ENCODE measurements at places on chromosomes 7 and 10. TPM values are rescaled to one million over a fixed set of nuclear protein-coding genes. Genes with fewer than 3 reads are reported as not detected.

- no peak for DNase-seq
Measured at GRCh38 chr10:102196893-102197292, 29.2 kb upstream of the ELOVL3 start.

Gene UMAD1
- 9.8 TPM for total RNA-seq

DNA sequence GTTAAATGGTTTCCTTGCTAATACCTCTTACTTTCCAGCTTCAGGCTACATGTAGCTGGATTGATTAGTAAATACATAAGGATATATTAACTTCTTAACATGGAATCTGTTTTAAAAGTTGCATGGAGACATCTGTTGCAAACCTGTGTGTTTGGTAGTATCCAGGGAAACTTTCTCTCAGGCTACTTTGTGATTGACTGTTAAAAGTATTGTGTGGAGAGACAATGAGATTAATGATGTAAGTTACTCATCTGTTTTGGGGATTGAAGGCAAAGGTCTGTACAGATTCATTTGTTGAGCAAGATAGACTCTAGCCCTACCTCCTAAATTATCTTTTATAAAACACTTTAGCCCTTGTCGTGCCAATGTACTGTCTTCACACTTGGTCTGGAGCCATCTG is 6.6 kb downstream of the CREB5 start:
- DNase-seq: no peak

Gene MAGI2
- total RNA-seq: 0.43 TPM

DNA sequence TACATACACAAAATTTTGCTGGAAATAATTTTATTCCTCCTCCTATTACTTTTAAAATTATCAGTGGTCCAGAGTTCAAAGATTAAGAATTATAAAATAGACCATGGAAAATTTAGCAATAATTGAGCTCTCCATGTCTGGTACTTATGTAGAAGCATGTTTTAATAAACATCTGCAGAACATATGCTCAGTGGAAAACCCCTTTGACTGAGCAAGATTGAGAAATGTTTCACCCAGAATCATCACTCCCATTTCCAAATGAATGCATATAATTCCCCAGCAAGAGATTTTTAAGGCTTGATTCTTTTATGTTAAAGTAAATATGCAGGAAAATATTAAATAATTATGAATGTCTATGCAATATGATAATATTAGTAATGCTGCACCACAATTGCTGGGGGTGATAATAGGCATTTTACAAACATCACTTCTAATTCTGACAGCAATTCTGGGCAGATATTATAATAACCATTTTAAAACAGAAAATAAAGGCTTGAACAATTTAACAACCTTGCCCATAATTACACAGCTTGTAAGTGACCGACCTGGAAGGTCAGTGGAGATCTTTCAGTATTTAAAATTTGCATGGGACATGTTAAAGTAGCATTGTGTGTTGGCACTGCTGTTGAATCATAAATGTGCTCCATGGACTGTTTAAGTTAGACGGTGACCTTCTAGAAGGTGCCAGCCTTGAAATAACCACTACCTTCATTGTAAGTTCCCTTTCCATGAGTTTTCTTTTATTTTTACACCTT is 45.6 kb upstream of the TES start:
- DNase-seq: no peak

Gene STEAP2
- total RNA-seq: 2.7 TPM

- no peak for DNase-seq
Measured at GRCh38 chr7:138978541-138979184, 2.5 kb downstream of the KIAA1549 start.

- no peak for DNase-seq
Measured at GRCh38 chr10:123241391-123242141, 87.4 kb downstream of the BUB3 start.
